ENCODE measurements at places on chromosomes 7 and 10.

DNA sequence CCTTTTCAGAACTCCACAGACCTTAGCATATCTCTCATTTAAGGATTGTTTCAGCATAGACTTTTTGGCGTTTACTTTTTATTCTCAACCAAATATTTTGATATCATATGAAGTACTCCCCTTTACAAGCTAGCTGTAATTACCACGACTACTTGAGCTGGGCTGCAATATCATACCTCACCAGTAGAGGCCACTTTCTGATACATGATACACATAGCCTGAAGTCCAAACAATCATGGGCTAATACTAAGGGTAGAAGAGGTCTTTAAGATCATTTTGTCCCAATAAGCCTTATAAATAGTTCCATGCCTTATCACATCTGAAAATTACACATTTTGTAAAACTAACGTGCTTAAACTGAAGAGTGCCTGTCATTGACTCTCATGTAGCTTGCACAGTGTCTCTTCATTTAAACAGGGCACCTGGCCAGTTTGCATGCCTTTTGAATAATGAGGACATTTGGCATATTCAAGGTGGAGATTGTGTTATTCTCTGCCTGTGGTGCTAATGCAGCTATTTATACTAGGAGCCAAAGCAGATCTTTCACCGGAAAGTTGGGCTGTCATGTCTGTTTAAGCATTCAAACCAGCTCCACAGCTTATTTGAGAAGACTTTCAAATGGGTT is 403.7 kb upstream of the ZMIZ1 start:
- peak; percentile 2 for DNase-seq

DNA sequence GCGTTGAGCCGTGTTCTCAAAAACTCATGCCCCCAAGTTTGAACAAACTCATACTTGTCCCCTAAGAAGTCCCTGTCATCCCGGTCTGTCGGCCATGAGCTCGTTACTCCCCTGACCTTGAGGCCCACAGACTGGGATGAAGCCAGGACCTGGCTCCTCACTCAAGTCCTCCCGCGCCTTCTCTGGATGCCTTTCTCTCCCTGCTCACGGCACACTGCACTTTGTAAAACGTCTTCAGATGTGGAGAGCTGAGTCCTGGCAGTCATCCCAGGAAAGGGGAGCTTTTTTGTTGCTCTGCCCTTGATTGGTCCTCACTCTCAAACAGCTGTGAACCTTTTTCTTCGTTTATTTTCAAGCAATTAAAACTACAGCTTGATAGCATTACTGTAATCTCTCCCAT is 110.8 kb downstream of the JAZF1 start:
- DNase-seq = no peak

DNA sequence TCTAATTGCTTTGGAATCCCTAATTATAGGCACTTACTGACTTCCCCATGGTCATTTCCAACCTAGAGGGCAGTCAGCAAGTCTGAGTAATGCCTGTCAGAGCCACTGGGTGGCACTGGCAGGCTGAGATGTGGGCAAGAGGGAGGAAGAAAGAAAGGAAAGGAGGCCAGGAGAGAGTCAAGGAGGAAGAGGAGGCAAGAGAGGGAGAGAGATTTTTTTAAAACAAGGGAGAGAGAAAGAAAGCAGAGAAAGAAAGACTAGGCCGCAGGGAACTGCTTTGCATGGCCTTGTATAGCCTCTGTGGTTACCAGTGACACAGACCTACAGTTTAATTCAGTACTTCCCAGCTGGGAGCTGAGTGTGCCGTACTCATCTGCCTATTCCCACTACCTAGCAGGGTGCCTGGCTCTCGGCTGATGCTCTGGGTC is 210.4 kb upstream of the ADO start:
- DNase-seq = peak; percentile 31

DNA sequence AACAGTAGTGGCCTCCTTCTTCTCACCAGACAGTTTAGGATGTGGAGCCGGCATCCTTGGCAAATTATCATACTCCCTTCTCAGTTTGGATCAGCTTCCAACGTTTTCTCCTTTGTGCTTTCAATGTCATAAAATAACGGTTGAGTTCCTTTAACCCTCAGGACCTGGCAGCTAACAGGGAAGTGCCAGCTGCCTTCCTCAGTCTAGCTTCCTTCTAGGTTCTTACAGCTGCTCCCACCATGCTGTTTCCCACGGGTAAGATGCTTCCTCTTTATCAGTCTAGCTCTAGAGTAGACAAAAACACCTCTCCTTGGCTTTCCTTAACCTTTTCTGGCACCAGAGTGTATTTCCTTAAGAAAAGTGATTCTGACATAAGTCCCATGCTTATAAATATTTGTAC is 33.2 kb downstream of the BLVRA start:
- no peak for DNase-seq

DNA sequence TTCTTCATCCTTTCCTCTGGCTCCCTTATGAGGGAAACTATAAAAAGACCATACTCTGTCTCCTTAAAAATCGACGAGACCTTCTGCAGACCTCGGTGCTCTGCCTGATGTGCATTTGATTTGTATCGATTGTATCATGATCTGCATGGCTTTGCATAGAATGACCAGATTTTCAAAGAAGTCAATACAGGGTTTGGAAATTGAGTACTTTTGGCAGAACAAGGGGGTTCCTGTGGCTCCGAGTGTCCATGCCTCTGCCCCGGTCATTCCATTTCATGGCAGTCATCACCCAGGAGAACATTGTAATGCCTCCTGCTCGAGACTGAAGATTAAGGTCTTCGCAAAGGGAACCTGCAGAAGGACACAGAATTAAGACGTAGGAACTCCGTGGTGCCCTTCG is 685 bp downstream of the CASP2 start:
- no peak for DNase-seq

DNA sequence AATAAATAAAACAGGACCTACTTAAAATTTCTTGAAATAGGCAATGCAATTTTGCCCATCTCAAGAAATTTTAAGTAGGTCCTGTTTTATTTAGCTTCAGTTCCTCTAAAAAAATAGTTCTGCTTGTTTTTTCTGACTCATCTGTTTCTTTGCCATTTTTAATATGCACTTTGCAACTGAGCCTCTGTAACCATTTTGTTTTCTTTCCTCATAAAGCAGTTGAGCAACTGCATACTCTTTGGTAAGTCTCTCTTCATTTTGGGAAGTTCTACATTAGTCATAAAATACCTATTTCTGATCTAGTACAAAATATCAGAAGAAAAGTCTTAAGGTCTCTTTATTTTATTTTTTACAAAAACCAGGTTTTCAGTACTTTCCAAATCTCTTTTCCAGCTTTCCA is 18.0 kb downstream of the TAS2R40 start:
- DNase-seq = no peak

DNA sequence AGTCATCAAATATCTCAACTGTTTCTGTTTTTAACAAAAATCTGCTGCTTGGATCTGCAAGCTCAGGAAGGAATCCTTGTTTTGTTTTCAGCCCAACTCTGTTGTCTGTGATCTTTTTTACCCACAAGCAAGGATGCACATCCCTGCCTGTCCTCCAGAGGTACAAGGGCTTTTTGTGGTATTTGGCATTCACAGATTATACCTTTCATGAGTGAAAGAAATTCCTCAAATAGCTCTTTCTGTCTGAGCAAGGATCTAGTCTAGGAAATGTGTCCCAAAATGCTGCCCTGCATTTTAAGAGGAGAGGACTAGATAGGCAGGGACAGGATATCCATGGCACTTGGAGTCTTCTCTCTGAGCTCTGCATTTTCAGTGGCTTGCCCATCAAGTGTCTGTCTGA is 151.8 kb downstream of the BMPER start:
- no peak for DNase-seq

- DNase-seq = no peak
These were observed 44.9 kb downstream of the SMURF1 start for GRCh38 chr7:99098824-99099498.

DNA sequence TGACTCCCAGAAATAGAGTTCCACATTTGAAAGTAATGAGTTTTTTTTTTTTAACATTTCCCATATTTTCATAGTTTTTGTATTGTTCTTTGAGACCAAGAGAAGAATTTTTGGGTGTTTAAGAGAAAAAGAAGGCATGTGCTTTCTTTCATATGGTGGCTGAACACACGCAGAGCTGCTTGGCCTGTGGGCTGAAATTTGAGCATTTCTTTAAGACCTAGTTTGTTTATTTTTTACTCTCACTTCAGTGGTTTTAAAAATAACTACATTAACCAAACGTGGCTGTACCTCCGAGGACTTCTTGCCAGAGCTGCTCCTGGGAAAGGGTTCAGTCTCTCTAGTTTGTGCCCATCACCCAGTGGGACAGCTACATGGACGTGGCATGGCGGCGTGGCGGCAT is 58.3 kb downstream of the INPP5A start:
- DNase-seq = no peak

DNA sequence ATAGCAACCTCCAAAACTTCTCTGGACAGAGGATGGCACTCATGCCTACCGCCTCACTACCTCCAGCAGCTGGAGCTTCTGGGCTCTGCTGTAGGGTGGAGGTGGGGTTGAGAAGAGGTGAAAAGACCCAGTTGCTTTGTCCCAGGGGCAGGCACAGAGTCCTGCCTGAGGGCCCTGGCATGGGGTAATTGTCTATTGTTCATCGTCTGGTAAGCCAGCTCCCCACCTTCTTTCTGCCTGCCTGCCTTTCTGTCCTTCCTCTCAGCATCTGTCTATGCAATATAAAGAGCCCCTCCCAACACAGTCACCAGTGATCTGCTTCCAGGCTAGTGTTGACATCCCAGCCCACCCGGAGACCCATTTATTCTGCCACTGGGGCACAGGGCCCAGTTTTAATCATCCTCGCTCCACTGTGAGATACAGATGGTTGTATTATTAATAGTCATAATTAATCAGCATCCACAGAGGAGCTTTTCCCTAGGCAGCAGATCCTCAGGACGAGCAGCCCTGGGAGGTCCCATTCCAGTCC is 39.0 kb downstream of the ZMIZ1 start:
- no peak for DNase-seq

- no peak for DNase-seq
These were observed 45.3 kb upstream of the ZNF800 start for GRCh38 chr7:127437837-127438236.

- DNase-seq = no peak
These were observed 315.1 kb downstream of the TNS3 start for GRCh38 chr7:47266799-47267198.

DNA sequence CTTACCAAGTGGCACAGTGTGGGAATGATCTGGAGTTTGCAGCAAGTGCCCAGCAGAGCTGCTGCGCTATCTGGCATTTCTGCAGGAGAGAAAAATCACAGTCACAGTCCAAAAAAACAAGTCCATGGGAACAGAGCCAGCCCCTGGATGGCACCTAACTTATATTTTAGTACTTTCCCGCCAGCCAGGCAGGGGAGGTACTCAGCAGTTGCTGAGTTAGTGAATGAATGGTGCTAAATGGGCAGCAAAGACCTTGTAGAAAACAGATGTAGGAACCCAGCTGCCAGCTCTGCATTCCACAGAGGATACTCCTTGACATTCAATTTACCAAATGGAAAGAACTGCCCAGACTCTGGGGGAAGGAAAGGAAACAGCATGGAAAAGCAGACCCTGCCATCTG is 54.5 kb downstream of the GSDME start:
- DNase-seq = no peak

DNA sequence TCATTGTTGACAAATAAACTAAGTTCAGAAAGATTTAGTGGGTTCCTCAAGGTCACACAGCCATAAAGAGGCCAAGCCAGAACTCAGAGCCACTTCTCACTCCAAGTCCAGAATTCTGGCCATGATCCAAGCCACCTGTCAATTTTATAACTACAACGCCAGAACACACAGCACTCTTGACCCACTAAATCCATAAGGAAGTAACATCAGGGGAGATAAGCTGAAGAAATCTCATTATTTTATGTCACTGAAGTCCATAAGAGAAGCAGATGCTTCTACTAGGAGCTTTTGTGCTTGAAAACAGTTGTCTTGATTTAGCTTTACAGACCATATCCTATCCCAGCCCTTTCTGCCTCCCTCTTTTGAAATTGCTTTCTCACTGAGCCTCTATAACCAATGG is 15.9 kb downstream of the ADAM12 start:
- no peak for DNase-seq

DNA sequence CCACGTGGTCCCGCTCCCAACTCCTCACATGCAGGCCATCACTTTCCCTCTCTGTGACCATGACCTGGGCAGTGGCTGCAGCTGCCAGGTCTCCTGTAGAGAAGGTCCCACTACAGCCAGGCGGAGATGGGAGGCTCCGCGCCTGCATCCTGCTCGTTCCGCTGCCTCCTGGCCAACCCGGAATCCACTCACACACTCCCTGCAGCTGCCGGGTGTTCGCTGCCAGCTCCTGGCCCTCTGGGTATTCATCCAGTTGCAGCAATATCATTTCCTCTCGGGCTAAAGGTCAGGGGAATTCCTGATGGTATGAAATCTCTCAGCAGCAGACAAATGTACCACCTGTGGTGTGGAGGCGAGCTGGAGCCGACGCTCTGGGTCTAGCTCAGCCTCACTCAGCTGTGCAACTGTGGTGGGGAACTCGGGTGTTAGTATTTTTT is 65.7 kb downstream of the TLL2 start:
- DNase-seq = no peak

DNA sequence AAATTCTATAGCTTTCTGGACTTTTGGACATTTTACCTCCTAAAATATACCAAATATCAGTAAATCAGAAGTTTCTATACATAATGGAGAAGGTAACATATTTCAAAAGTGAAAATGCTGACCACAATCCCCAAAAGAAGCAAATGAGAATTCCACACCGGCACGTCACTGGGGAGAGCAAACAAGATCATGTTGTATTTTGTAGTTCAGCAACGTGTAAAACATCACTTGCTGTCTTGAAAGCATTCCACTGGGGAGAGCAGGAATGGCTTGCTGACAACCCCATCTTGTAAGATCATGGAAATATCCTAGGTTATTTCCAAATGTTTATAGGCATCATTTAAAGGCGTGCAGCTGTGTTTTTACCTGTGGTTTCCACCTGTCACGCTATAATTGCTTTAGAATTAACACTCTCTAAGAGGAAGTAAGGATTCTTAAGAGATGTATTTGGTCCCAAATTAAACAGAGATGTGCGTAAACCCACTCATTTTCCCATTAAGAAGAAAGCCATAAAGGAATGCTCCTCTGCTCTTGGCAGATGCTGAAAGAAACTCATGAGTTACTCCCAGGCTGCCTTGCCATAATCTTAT is 397.1 kb upstream of the POT1 start:
- DNase-seq = no peak

- no peak for DNase-seq
These were observed 474.1 kb upstream of the AKR1E2 start for GRCh38 chr10:4351723-4352413.

GRCh38 chr10:72351479-72351878 is 3.2 kb downstream of the DNAJB12 start:
- no peak for DNase-seq

DNA sequence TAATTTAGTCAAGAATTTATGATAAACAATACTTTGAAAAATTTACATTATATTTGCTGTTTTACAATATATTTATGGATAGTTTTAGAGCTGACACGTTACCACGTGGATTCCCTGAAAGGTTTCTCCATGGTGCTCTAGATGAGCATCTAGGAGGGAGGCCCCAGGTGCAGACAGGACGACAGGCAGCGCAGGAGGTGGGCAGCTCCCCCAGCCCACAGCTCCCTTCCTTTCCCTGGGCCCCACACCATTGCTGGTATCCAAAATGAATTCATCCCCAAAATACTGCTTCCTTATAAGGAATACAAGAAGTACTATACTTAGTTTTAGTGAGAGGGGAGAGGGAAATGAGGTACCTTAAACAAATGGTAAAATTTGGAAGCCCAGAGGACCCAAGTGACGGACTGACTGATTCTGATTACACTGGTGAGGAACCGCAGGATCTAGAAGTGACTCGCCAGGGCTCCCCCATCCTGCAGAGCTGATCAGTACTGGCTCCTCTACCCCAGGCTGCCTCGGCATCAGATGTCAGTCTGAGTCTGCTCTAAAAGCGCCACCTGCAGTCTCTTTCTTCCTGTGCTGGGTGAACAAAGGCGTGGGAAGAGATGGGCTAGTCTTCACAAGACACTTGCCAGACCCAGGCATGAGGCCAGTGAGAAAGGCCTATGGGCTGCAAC is 89.2 kb downstream of the DLG5 start:
- DNase-seq = peak; percentile 43

All from activated CD4-positive, alpha-beta T cell treated with anti-CD3 and anti-CD28 coated beads for 24 hours (primary cell).